NCI-H1436 (cell line): ENCODE measurements at places on chromosomes 1 and 21.
A peak's percentile ranks its signal among the peaks of the same experiment; 100 is the strongest.

DNA sequence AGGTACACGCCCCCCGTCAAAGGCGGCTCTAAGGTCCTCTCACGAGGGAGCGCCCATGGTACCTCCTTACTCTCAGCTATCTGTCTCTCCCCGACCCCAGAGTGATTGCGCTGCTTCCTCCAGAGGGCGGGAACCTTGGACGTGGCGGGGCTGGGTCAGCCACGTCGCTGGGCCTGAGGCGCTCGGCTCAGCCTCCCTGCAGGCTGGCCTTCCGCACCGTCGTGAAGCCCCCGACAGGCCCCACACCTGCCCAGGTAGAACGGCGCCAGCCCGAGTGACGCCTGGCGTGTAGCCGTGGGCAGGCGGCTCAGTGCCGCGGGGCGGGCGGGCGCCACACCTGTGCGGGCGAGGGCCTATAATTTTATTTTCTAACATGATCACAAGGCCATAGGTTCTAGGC, 122.2 kb upstream of the BEND5 start:
- DNase-seq: no peak

- no peak for DNase-seq
Observed at GRCh38 chr1:233157245-233157644, 138.3 kb downstream of the PCNX2 start.

- DNase-seq: no peak
Observed at GRCh38 chr1:156379420-156380165, 10.6 kb downstream of the RHBG start.

- no peak for DNase-seq
Observed at GRCh38 chr1:176017722-176018121, 189.4 kb downstream of the COP1 start.

GRCh38 chr1:68049941-68050878, at the start of gene DIRAS3:
Gene DIRAS3, minus strand, starts transcription at chr1:68050627. Its CDS starts 3,330 bp downstream, at chr1:68047297.
- DNase-seq: no peak

GRCh38 chr1:233034836-233035235, 84.4 kb downstream of the NTPCR start:
- no peak for DNase-seq

DNA sequence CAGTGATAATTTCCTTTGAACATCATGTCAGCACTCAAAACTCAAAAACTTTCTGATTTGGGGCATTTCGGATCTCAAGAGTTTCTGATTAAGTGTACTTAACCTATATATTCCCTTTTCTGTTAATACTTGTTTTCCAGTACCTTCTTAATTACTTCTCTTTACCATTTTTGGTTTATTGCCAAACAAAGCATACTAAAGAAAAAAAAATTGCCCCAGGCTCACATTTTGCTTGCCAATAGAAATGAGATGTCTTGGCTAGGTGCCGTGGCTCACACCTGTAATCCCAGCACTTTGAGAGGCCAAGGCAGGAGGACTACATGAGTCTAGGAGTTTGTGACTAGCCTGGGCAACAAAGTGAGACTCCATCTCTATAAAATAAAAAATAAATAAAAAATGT, 4.8 kb downstream of the PSMD4 start:
- DNase-seq: no peak

- no peak for DNase-seq
Observed at GRCh38 chr1:1273209-1273511, 494 bp downstream of the UBE2J2 start.

- no peak for DNase-seq
Observed at GRCh38 chr1:5981009-5981380, 11.2 kb downstream of the NPHP4 start.

DNA sequence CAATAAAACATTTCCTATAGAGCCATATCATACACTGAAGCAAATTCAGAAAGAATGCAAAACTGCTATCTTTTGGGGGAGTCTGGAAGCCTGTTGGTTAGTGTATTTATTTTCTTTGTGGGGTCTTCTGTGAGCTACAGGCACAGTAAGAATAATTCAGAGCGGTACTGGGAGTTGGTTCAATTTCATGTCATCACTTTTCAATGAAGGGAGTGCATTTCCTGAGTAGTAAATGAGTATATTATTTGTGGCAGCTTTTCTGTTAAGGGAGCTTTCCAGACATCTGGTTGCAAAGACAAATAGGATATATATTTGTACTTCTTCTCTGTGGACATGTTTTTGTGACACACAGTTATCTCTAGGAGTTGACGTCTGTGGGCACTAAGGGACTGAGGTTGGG, 130.6 kb downstream of the HUNK start:
- no peak for DNase-seq

- DNase-seq: no peak
Observed at GRCh38 chr1:239819096-239819495, 272.6 kb upstream of the FMN2 start.

DNA sequence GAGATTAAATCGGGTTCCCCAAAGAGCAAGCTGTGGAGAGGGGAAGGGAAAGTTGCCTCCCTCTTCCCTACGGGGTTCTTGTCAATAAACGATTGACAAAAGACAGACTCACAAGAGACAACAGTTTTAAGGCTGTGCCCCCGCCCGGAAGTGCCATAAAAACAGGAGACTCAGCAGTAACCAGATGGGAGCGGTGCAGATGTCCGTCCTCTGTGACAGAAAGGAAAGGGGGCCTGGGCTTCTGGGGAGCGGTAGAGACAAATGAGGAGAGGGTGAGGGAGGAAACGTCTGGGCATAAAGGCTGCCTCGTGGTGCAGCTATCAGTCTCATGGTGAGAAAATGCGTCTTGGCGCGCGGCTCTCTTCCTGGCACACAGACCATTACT, 5.9 kb downstream of the TP73 start:
- no peak for DNase-seq

- DNase-seq: no peak
Observed at GRCh38 chr1:162973381-162973795, 95.8 kb upstream of the RGS4 start.

DNA sequence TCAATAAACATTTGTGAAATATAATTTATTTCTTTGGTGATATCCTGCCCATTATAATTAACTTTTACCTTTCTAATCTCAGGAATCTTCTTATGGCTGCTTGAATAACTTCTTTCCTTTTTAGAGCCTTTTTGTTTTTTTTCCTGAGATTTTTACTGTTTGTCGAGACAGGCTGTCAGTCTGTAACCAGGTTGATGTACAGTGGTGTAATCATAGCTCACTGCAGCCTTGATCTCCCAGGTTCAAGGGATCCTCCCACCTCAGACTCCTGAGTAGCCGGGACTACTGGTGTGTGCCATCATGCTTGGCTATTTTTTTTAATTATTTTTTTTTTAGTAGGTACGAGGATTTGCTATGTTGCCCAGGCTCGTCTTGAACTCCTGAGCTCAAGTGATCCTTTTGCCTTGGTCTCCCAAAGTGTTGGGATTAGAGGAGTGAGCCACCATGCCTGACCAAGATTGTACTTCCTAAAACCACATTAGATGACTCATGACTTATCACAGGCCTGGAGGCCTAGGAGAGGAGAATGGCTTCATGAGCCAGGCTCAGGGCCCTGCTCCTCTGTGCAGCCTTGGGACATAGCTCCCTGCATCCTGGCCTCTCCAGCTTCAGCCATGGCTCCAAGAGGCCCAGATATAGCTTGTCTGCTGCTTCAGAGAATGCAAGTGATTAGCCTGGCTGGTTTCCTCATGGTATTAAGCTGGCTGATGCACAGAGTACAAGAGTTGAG, 48.6 kb downstream of the CTH start:
- DNase-seq: no peak

DNA sequence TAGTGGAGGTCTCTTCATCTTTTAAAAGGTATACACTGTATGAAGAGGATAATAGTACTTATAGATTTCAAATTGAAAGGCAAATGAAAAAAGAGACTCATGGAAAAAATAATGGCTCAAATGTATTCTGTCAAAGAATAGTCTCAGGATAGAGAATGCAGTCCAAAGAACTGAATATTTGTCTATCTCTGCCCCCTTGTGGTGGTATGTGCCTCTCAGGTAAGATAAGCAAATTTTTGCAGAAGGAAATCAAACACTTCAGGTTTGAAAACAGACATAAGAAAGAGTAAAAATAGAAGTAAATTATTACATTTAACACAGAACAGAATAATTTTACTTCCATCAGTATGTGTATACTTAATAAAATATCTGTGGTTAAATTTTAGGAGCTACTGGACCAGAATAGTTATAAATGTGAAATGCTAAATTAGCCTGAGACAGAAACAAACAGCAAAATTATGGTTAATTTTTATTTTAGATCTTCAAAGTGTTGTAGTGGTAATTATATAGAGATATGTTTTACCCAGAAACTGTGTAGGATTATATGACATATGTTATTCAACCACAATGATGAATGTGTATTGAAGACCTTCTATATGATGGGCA, 164.4 kb upstream of the PALMD start:
- DNase-seq: peak; percentile 61

GRCh38 chr1:198440842-198441241, 99.6 kb downstream of the ATP6V1G3 start:
- no peak for DNase-seq

DNA sequence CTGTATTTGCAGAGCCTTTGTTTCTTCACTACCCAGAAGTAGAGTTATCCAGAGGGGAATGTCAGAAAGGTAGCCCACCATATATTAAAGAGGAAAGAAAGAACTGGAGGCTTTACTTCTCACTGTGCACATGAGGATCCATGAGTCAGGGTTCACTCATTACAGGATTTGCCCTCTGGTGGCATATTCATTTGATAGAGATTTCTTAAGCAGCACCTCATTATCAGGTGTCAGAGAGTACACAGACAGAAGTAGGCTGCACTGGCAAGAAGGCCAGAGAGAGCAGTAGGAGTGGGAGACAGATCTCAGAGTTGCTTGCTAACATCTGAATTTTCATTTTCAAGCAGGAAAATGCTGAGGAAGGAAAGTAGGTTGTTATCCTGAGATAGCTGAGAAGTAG, 123.8 kb downstream of the PIK3R3 start:
- DNase-seq: no peak

DNA sequence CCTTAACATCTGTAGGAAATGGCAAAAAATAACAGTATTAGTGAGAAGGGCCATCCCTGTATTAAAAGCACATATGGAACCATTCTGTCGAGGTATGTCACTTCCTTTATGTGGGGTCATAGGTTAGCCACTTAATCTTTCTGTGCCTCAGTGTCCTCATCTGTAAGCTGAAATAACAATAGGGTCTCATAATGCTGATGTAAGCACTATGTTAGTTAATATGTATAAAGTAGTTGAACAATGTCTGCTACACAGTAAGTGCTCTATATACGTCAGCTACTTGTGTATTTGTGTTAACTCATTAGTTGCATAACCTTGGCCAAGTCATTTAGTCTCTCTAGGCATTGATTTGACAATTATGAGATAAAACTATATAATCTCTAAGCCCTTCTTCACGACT, 11.8 kb downstream of the PLPPR5 start:
- DNase-seq: no peak

- peak; percentile 1 for DNase-seq
Observed at GRCh38 chr1:94335950-94336349, 82.2 kb upstream of the ABCD3 start.

DNA sequence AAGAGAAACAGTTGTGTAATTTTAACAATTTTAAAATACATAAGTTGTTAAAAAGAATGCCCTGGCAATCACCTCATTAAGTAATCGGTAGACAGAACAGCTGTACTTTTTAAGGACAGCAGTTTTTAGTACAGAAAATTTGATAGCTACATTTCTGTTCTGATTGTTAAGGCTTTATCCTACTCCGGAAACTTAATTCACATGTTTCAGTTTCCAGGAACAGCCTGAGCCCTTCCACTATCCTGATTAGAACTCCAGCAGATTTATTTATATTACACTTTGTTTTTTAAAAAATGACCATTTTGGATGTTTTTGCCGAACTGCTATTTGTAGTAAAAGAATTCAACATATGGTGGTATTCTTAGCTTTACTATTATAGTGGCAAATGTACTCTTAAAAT, 8.7 kb downstream of the PRRC2C start:
- DNase-seq: no peak

GRCh38 chr1:232182236-232182635, 447.7 kb downstream of the SIPA1L2 start:
- DNase-seq: no peak

GRCh38 chr1:52669696-52670095, 28.5 kb downstream of the COA7 start:
- DNase-seq: no peak
